ENCODE measurements at places on chromosomes 5 and 9.

DNA sequence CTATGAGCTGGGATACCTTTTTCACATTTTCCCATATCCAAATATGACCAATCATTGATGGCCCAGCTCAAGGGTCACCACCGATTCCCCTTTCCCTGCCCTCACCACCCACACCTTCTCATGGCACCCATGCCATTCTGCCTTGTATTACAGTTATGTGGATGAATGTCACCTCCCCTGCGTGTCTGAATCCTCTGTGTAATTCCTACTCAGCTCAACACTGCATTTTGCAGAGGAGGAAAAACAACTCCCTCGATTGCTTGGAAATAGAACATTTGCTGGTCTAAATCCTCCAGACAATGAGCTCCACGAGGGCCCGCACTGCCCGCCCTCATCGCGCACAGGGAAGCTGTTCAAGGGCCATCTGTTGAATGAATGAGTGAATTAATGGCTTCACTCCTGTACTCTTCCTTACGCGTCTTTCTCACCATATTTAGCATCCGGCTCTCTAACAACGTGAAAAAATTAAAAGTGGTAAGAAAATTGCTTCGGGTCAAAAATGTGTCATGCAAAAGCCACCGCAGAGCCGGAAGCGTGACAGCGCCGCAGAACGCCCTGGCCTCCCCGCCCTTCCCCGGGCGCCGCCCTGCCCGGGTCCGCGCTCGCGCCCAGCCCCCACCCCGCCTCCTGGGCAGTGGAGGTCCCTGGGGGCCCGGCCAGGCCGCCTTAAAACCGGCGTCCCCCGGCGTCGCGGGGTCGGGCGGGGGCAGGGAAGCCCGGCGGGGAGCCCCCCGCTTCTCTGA, 704 bp downstream of the SUSD1 start:
- DNase-seq, result peak; percentile 71
- H3K27ac ChIP-seq, result no peak overlapping the region
- H3K36me3 ChIP-seq, result no peaks in the 10 kb centered on the region
- peak overlapping the region; percentile 50 for H3K4me3 ChIP-seq
- peaks cover 7% of the 10 kb centered on the region for H3K4me1 ChIP-seq
- no peaks in the 10 kb centered on the region for H3K27me3 ChIP-seq

DNA sequence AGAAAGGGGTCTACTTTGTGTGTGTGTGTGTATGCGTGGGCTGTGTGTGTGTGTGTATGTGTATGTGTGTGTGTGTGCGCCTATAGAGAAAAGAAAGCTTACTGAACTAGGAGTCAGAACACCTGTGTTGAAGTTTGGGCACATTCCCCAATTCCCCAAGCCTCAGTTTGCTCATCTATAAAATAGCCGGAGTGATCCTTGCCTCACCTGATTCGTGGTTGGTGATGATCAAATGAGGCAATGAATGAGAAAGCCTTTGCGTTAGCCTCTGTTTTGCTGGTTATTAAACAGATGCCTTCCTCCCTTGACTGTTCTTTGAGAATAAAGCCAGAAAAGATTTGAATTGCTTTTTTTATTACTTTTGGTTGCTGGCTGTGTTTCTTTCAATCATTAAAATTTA, 20.6 kb downstream of the ABLIM3 start:
- H3K36me3 ChIP-seq, result no peaks in the 10 kb centered on the region
- H3K27me3 ChIP-seq, result no peaks in the 10 kb centered on the region
- DNase-seq, result no peak
- H3K27ac ChIP-seq, result peak overlapping the region; percentile 96
- H3K4me3 ChIP-seq, result peak overlapping the region; percentile 42
- peaks cover 76% of the 10 kb centered on the region for H3K4me1 ChIP-seq

- H3K4me1 ChIP-seq, result no peaks in the 10 kb centered on the region
- H3K27ac ChIP-seq, result no peak overlapping the region
- no peaks in the 10 kb centered on the region for H3K36me3 ChIP-seq
- no peak for DNase-seq
Measured at GRCh38 chr9:115068031-115068430, 49.9 kb downstream of the TNC start.

DNA sequence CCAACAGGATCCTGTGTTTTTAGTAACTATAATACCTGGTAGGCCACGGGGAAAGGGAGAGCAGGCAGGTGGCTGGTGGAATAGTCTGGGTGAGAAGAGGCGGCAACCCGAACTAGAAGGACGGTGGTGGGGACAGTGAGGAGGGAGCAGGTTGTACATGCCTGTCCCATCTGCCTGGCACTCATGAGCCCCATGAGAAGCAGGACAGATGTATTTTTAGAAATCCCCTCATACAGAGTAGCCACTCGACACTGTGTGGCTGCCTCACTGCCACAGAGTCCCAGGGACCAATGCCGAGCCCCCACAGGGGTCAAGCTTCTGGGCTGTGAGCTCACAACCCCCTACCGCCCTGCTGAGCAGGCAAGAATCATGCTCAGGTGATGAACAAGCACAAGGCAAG, 136.6 kb downstream of the SEC61B start:
- no peak for DNase-seq
- no peak overlapping the region for H3K27ac ChIP-seq
- H3K36me3 ChIP-seq, result no peaks in the 10 kb centered on the region
- no peaks in the 10 kb centered on the region for H3K27me3 ChIP-seq
- no peaks in the 10 kb centered on the region for H3K4me1 ChIP-seq
- no peak overlapping the region for H3K4me3 ChIP-seq

- DNase-seq, result no peak
- H3K4me3 ChIP-seq, result no peak overlapping the region
- no peak overlapping the region for H3K27ac ChIP-seq
Measured at GRCh38 chr9:69149321-69149807, 24.7 kb upstream of the TJP2 start.

GRCh38 chr9:106025453-106025852, 331.1 kb downstream of the TMEM38B start:
- no peak overlapping the region for H3K4me3 ChIP-seq
- DNase-seq, result no peak
- no peaks in the 10 kb centered on the region for H3K36me3 ChIP-seq
- H3K4me1 ChIP-seq, result no peaks in the 10 kb centered on the region
- no peaks in the 10 kb centered on the region for H3K27me3 ChIP-seq
- no peak overlapping the region for H3K27ac ChIP-seq

DNA sequence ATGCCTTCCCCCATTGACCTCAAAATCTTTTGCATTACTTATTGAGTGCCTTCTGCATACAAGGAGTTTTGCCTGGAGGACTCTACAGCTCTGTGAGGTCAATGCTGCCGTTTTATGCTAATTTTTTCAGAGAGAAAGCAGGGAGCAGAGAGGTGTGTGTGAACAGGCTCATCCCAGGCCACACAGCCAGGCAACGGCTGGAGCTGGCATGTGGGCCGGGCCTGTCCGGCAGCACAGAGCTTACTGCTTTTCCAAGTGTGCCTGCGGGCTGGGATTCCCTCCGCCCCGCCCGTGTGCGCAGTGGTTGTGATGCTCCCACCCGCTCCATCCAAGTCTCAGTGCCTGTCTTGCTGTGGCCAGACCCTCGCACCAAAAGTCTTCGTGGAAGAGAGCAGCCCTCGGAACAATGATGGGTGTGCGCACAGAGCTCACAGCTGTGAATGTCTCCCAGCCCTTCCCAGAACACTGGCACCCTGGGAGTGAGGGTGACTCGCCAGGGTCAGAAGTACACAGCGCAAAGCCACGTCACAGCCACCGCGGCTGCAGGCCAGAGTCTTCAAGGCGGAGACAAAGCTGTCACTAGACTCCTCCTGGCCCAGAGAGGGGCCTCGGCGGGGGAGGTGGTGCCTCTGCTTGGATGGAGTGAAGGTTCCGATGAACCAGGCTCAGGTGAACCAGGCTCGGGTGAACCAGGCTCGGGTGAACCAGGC, 82.8 kb downstream of the COL5A1 start:
- no peaks in the 10 kb centered on the region for H3K4me1 ChIP-seq
- no peaks in the 10 kb centered on the region for H3K27me3 ChIP-seq
- H3K27ac ChIP-seq, result no peak overlapping the region
- DNase-seq, result no peak

- no peak overlapping the region for H3K27ac ChIP-seq
- H3K4me3 ChIP-seq, result no peak overlapping the region
- no peaks in the 10 kb centered on the region for H3K36me3 ChIP-seq
- no peak for DNase-seq
- no peaks in the 10 kb centered on the region for H3K4me1 ChIP-seq
- no peaks in the 10 kb centered on the region for H3K27me3 ChIP-seq
Measured at GRCh38 chr5:136776022-136776927, 410.9 kb upstream of the TRPC7 start.

DNA sequence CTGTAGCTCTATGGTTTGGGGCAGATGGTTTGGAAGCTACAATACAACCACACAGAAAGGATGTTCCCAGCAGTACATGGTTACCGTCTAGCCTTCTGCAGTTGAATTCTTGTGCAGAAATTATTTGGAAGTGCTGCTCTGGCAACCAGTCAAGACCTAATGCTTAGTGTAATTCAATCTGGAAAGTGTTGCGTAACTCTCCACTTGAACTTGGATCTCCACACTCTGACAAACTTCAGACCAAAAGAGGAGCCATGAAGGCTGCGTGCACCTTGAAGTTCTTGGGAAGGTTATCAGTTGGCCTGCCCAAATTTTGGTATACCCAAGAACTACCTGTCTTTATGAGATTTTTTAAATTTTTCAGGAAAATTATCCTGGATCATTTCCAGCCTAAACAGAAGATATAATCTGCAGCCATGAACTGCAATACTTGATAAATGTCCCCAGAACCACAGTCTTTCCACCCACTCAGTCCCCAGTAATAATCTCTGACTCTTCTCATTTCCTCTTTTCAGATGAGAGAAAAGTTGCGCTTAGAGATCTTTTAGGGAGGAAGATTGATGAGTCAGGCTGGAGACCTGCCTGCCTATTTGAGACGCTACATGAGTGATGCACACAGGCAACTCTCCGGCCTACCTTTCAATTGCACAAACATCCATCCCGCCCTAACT, 159.9 kb downstream of the FANCC start:
- H3K4me3 ChIP-seq, result no peak overlapping the region
- no peak overlapping the region for H3K27ac ChIP-seq
- no peaks in the 10 kb centered on the region for H3K36me3 ChIP-seq
- H3K27me3 ChIP-seq, result no peaks in the 10 kb centered on the region

GRCh38 chr5:68316469-68316868, 100.9 kb downstream of the PIK3R1 start:
- no peaks in the 10 kb centered on the region for H3K27me3 ChIP-seq
- no peak overlapping the region for H3K4me3 ChIP-seq
- peaks cover 6% of the 10 kb centered on the region for H3K4me1 ChIP-seq
- no peak overlapping the region for H3K27ac ChIP-seq

- no peak overlapping the region for H3K4me3 ChIP-seq
- no peaks in the 10 kb centered on the region for H3K4me1 ChIP-seq
- H3K36me3 ChIP-seq, result no peaks in the 10 kb centered on the region
- DNase-seq, result no peak
- no peak overlapping the region for H3K27ac ChIP-seq
- H3K27me3 ChIP-seq, result no peaks in the 10 kb centered on the region
Measured at GRCh38 chr5:156528673-156529072, 201.7 kb downstream of the SGCD start.

DNA sequence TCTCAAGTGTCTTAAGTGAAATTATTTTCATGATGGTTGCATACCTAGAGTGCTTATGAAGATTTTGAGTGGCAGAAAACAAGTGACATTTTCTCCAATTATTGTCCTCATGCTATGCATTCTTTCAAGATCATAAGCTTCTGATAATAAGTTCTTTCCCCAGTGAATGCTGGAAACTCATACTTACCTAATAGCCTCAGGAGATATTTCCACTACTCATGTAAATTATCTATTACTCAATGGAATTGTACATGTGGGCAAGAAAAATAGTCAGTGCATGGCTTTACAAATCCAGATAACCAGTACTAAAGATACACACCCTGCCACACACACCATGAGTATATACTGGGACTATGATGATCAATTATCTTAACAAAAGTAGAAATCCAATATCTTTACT, 1219.4 kb upstream of the C9orf72 start:
- no peak overlapping the region for H3K27ac ChIP-seq
- no peak for DNase-seq
- H3K4me3 ChIP-seq, result no peak overlapping the region
- no peaks in the 10 kb centered on the region for H3K4me1 ChIP-seq
- no peaks in the 10 kb centered on the region for H3K36me3 ChIP-seq
